ENCODE measurements at places on chromosomes 2 and 18.

DNA sequence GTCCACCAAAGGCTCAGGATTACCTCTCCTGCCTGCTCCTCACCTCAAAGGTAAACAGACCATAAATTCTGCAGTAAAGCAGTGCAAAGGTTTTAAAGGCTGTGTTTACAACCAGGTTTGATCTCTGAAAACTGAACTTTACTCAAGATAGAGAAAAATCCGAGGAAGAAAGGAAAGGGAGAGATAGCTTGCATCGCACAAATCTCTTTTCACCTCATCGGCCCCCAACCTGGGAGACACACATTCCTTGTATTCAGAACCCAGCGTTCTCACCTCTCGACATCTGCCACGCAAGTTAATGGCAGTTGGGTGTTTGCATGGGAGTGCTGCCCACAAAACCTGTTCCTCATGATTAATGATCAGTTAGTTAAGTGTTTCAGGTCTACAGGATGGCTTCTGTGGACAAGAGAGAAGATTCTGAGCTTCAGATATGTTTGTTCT, 72.6 kb downstream of the GATA6 start:
- no peak for DNase-seq

GRCh38 chr2:180656455-180656847, 324.0 kb upstream of the UBE2E3 start:
- no peak for DNase-seq

DNA sequence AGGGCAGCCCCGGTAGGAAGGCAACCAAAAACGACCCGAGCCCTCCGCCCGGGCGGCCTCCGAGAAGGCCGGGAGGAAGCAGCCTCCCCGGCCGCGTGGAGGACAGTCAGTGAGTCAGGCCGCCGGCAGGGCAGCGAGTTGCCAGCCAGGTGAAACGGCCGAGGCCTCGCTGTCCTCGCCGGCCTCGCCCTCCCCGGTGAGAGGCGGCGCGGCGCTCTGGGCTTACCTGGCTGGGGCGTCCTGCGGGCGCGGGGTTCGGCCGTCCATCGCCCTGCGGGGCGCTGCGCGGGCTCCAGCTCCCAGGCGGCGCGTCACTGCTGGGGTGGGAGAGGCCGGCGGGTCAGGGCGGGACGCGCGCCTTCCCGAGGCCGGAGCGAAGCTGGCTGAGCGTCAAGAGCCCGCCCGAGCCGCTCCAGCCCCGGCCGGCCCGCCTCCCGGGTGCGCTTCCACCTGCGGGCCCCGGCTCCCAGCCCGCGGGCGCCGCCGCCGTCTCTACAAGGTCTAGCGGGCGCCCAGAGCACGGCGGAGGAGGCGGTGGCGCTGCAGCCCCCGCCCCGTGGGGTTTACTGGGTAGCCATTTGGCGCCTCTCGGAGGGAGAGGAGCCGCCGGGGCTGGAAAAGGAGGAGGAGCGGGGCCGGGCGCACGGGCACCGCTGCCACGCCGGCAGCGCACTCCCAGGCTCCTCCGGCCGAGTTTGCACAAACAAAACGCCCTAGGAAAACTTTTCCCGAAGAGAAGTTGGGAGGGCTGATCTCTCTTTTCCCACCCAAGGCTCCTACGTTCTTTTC, 499 bp downstream of the COBLL1 start:
- peak; percentile 76 for DNase-seq

DNA sequence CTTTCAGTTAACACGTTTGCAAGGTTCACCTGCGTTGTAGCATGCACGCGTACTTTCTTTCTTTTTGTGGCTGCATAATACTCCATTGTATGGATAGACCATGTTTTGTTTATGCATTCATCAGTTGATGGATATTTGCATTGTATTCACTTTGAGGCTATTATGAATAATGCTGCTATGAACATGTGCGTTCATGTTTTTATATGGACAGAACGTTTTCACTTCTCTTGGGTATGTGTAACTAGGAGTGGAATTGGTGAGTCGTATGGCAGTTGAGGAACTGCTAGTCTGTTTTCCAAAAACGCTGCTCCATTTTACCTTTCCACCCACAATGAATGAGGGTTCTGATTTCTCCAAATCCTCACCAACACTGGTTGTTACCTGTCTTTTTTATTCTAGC, 244.3 kb downstream of the GLI2 start:
- DNase-seq, result no peak

DNA sequence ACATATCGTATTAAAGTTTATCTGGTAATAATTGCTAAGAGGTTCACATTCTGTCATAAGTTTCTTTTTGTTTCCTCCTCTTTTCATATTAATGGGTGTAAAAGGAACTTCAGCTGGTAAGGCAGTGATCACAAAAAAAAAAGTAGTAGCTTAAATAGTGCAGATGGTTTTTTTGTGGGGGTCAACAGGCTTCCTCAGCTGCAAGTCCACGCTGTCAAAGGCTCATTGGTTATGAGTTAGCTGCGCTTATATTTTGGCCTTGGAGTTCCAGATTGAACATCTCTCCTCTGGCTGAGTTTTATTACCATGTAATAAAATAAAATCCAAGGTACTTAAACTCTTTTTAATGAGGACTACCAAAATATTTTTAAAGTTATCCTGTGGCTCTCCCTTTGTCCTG, 277.0 kb upstream of the ZEB2 start:
- DNase-seq, result no peak

- DNase-seq, result no peak
Measured at GRCh38 chr2:73856214-73856613, 27.5 kb downstream of the STAMBP start.

DNA sequence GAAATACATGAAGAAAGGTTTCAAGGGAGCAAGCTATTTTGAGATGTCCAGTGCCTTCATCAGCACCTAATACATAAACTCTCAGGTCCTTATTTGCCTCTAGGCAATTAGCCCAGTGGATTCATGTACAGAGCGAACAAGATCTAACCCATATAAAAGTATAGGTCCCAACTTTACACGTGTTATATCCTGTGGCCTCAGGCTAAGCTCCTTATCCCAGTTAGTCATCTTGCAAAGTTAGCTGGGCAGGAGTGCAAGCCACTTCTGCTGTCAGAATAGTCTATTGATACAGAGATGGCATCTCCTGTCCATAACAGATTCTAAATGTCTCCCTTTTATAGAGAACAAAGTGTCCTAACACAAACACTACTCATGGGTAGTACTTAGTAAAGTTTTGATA, 203.9 kb upstream of the PIK3C3 start:
- no peak for DNase-seq

DNA sequence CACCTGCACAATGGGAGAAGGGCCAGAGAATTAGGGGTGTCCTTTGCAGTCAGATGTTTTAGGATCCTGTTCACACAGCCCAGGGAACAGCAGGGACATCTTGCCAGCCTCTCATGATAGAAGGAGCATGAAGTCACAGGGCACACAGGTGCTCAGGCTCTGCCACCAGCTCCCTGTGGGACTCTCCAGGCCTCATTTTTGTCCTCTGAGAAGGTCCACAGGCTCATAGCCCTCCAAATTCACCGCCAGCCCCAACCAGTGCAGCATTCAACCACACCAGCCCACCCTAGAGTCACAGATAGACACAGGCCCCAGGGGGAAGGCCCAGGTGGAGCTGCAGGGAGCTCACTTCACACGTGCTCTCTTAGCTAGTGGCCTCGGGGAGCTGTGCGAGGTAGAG, 391.7 kb downstream of the TNS1 start:
- DNase-seq, result no peak

- no peak for DNase-seq
Measured at GRCh38 chr2:27854229-27854862, 35.8 kb downstream of the RBKS start.

- DNase-seq, result no peak
Measured at GRCh38 chr2:181846399-181847197, 44.9 kb upstream of the ITPRID2 start.

DNA sequence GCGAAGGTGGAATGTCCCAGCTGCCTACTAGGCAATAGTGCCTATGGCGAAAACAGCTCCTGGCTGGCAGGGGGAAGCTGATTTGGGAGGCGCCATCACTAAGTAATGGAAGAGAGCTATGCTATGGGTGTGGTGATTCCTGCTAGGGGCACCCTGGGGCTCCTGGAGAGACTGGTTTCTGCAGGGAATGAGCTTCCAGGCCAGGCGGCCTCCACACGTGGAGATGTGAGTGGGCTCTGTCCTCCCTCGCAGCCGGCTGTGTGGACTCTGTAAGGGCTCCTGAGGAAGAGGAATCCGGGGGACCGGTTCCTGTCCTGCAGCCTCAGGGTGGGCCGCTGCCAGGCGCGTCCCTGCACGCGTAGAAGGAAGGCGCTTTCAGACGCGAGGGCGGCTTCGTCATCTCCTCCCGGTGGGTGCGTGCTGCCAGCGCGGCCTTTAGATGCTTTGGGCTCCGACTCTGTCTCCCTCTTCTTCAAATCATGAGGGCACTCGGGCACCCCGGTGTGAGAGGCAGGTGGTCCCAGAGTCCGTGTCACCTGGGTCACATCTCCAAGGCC, 55.5 kb upstream of the ANKRD62 start:
- no peak for DNase-seq

DNA sequence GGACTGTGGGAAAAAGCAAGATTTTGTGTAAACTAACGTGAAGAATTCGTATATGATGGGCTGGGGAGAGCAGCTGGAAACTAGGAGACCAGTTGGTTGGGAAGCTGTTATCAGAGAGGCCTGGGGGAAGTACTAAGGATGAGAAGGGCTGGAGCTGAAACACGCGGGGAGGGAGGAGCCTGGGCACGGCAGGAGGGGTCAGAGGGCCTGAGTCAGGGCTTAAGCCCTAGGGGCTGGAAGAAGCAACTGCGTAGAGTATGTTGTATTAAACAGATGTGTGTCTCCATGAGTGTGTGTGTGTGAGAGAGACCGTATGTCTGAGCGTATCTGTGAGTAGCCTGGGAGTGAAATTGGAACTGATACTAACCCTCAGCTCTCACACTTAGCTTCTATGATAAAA, 8.4 kb downstream of the POMC start:
- peak; percentile 28 for DNase-seq

GRCh38 chr2:198488964-198489363, 684.6 kb downstream of the PLCL1 start:
- no peak for DNase-seq

- DNase-seq, result no peak
Measured at GRCh38 chr2:237222178-237222577, 136.5 kb downstream of the COPS8 start.

GRCh38 chr2:99880148-99880963, 262.0 kb downstream of the AFF3 start:
- no peak for DNase-seq

DNA sequence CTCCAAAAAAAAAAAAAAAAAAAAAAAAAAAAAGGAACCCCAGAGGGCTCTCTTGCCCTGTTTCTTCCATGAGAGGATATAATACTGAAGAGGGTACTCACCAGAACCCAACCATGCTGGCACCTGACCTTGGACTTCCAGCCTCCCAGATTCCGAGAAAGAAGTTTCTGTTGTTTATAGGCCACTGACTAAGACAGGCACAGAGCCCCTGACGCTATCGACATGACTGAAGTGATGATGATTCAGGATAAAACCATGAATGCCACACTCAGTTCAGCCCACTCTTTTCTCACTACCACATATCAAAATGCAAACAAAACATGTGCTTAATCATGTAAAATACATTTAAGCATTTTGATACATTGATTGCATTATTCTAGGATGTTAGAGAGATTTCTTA, 66.1 kb upstream of the CDCA7 start:
- DNase-seq, result no peak

- DNase-seq, result no peak
Measured at GRCh38 chr2:7824211-7824610, 857.6 kb upstream of the ID2 start.

- no peak for DNase-seq
Measured at GRCh38 chr2:64493788-64494187, 30.3 kb upstream of the AFTPH start.

DNA sequence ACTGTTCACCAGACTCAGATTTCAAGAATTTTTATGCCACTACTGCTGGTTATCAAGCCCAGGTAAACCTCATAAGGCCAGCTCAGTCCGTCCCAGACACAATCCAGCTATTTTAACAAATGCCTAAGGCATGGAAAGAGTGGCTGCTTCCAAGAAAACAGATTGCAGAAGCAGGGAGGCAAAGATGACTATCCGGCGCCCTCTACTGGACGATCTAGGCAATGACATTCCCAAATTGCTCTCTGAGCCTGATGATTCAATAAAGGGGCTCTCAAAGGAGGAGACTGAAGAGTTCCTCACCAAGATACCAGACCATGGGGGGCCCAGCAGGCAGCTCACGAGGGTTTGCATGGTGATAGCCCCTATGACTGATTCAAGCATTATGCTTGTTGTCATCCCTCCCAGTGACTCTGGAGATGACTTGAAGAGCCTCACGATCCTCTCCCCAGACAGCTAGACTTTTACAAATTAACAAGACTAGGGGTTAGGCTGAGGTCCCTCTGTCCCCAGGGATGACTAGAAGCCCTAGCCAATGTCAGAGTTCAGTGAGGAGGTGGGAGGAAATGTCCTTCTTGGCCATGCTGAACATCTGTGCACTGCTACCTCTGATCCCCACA, 25.0 kb downstream of the SERPINB8 start:
- peak; percentile 39 for DNase-seq

DNA sequence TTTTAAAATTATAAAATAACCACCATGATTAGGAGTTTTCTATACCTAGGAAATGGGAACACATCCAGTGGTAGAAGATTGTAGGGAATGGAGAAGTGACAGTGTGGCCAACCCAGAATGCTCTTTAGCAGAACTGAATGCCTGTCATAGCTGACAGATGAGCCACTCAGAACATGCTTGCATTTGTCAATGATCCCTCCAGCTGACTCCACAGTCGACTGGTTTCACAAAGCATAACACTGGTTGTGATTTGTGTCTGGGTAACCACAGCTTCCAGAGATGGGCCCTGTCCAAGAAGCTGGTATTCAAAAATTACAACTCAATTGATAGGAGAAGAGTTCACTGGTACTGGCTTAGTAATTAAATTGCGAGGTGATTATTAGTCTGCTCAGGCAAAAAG, 9.0 kb upstream of the CTIF start:
- no peak for DNase-seq

GRCh38 chr2:159228081-159228581, 58.4 kb downstream of the WDSUB1 start:
- no peak for DNase-seq

DNA sequence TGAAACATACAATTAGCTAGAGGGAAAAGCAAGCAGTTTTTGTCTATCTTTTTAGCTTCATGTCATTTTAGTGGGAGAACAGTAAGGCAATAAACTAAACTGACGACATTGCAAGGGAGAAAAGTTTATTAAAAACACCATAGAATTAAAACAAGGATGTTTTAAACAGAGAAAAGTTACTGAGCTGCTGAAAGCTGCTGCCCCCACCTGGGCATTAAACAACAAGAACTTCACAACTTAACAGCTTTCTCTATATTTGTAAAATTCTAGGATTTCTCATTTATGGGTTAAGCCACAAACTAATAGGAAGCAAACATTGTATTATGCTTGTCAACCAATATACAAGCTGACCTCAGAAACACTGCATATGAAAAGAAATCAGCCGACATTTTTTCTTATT, 289.2 kb downstream of the ERBB4 start:
- DNase-seq, result no peak

DNA sequence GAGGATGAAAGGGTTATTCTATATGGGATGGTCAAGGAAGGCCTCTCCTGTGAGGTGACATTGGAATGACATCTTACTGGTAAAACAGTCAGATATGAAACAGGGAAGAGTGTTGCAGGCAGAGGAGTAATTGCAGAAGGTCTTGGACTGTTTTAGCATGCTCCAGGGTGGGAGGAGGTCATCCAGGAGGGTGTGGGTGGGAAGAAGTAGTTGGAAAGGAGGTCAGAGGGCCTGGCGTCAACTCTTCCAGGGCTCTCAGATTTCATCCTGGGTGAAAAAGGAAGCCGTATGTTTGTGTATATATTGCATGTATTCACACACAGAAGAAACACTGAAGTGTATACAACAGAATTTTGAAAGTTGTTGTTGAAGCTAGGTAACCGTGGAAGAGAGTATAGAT, 48.2 kb downstream of the ATP9B start:
- no peak for DNase-seq
